Kidney epithelial cell (primary cell): ENCODE measurements at places on chromosomes 6 and 20.
A peak's percentile ranks its signal among the peaks of the same experiment; 100 is the strongest.

DNA sequence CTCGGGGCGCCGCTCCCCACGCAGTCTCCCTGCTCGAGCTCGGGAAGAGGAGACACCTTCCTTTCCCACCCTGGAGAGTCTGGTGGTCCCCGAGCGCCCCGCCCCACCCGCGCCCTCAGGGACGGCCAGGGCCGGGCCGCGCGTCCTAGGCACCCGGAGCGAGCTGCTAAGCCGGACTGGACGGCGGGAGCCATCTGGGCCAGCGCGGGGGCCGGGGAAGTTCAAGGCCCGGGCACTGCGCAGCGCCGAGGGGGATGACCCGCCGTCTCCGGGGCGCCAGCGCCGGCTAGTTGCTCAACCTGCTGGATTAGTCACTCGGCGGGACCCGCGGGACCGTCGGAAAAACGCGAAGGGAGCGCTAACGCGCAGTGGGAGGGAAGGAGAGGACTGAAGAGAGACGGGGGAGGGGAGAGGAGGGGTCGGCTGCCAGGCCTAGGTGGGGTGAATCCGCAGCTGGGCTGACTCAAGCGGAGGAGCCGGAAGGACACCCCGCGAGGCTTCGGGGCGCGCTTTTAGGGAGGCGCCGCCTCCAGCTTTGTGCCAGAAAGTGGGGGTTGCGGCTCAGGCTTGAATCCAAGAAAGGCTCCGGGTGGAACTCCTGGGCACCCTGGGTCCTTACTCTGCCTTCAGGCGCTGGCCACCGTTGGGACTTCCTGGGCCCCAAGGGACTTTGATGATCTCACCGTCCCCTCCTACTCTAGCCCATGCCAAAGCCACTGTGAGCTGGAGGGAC lies 75.7 kb upstream of the FOXP4 start:
- DNase-seq: no peak

DNA sequence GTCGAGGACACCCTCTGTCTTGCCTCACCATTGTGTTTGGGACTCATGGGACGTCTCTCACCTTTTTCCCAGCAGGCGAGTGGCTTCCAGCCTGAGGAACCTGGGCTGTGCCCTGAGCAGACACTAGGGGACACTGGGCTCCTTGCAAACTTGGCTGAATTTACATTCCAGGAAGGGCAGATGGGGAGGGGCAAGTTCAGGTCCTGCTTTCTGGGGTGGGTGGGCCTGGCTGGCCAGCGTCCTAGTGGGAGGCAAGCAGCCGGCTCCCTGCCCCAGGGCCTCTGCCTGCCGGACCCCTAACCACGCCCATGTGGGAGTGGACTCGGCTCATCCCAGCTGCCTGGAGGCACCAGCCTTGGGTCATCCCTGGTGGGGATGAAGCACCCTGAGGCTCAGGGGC lies 48.2 kb upstream of the MLN start:
- DNase-seq: no peak

DNA sequence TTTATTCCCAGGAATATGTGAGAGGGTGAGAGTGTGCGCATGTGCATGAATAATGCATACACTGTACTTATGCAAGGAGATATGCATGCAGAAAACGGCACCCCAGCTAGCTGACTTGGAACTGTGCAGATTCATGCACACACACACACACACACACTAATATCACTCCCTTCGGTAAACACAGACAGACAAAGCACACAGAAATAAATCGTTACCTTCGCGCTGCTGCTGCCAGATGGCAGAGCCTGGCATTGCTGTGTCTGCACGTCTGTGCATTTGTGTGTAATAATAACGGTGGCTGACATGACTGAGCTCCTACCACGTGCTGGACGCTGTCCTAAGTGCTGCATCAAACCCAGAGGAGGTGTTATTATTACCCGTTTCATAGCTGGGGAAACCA lies 36.8 kb downstream of the PREX1 start:
- DNase-seq: no peak

GRCh38 chr6:30127238-30128093 lies 8.5 kb upstream of the TRIM40 start:
- no peak for DNase-seq

GRCh38 chr6:22751223-22751622 lies 181.9 kb downstream of the HDGFL1 start:
- DNase-seq: no peak

DNA sequence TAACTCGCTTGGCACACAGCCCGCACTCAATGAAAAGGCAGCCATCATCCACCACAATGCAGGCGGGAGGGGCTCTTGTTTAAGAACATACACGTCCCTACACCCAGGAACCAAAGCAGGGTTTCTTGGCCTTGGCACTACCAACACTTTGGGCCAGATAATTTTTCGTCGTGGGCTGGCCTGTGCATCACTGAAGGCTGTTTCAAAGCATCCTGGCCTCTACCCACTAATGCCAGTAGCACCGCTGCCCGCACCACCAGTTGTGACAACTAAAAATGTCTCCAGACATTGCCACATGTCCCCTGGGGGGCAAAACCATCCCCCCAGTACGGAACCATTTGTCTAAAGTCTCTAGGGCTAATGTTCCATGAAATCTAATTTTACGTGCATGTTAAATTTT lies 13.0 kb downstream of the UQCC2 start:
- DNase-seq: no peak

GRCh38 chr20:42378826-42379225 lies 760.6 kb upstream of the CHD6 start:
- DNase-seq: no peak

- DNase-seq: no peak
Measured at GRCh38 chr6:109186012-109186411, 90.7 kb downstream of the CEP57L1 start.

DNA sequence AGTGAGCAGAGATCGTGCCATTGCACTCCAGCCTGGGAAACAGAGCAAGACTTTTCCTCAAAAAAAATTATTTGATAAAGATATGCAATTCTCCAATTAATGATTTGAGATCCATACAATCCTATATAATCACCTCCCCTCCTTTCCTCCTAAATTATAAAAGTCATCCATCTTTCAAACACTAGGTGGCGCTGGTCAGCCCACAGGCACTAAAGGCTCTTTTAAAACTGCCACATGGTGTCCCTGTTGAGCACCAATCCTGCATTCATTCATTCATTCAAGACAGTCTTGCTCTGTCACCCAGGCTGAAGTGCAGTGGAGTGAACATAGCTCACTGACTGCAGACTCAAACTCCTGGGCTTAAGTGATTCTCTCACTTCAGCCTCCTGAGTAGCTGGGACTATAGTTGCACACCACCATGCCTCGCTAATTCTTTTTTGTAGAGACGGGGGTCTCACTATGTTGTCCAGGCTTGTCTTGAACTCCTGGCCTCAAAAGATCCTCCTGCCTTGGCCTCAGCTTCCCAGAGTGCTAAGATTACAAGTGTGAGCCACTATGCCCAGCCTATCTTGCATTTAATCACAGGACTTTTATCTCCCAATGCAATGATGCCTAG lies 58.7 kb upstream of the SLC2A12 start:
- DNase-seq: no peak

GRCh38 chr20:1333462-1334369 lies 4.8 kb upstream of the SDCBP2 start:
- DNase-seq: no peak

DNA sequence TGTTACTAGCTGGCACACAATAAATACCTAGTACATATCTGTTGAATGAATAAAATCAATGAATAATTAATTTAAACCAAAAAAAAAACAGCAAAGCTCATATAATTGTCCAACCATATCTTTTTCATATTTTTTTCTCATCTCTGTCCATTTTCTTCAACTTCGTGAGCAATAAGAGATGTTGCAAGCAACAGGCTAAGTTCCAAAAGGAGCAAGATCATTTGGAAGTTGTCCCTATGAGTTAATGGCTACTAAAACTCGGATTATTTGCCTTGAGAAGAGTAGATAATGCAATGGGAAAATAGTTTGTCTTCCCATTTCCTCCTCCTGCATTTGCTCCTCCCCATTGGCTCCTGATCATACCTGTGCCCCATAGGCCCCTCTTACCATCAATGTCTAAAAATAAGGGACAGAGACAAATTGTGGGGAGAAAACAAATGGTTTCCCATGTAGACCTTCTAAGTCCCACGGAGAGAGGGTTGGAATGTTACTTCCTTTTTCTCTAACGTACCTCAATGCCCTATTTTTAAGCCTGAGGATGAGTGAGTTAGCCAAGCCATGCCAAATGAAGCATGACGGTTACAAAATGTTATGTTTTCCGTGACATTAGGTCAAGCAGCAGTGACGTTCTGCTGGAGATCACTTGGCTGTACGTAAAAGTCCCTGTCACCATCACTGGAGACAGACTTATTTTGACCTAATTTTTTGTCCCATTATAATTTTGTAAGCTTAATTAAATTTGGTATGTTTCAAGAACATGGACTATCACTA lies 217.3 kb upstream of the PREP start:
- no peak for DNase-seq

- no peak for DNase-seq
Measured at GRCh38 chr6:16092990-16093389, 35.9 kb upstream of the MYLIP start.

DNA sequence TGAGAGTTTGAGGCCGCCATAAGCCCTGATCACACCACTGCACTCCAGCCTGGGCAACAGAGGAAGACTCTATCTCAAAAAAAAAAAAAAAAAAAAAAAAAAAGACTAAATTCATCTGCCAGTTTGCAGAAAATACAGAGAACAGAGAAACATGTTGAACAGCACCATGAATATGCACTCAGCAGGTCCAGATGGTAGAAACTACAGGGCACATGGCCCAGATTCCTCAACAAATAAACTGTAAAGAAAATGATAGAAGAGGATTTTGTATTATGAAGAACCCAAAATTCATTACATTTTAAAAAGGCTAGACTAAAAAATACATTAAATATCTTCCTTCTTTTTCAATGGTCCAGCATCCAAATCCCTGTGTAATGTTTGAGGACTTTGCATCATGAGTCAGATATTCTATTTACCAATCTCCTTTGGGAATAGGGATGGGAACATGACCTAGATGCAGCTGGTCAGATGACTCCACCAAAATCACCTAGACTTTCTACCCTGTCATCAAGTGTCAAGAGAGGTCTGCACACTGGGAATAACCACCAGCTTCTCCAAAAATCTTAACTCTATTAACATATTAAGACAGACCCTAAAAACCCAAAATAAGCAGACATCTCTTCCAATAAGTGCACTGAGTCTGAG lies 189.1 kb upstream of the TCF21 start:
- DNase-seq: no peak

GRCh38 chr6:53440336-53440945 lies 91.7 kb upstream of the ELOVL5 start:
- no peak for DNase-seq

- peak; percentile 50 for DNase-seq
Measured at GRCh38 chr6:31407699-31408098, 4.3 kb downstream of the MICA start.

DNA sequence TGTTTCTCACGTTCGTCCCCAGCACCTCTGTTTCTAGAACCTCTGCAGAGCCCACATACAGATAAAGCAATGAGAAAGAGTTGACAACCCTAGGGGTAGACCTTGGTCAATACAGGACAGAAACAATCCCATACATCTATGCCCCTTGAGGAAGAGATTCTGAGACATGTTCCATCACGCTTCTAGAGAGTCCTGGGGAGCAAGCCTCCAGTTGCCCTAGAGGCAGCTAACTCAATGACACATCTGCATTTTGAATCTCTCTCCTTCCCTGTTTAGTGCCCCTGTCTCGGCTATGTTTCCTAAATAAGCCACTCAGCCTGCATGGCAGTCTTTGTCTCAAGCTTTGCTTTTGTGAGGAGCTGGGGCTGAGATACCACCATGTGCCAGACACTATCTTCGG lies 435.3 kb downstream of the CD83 start:
- DNase-seq: no peak

DNA sequence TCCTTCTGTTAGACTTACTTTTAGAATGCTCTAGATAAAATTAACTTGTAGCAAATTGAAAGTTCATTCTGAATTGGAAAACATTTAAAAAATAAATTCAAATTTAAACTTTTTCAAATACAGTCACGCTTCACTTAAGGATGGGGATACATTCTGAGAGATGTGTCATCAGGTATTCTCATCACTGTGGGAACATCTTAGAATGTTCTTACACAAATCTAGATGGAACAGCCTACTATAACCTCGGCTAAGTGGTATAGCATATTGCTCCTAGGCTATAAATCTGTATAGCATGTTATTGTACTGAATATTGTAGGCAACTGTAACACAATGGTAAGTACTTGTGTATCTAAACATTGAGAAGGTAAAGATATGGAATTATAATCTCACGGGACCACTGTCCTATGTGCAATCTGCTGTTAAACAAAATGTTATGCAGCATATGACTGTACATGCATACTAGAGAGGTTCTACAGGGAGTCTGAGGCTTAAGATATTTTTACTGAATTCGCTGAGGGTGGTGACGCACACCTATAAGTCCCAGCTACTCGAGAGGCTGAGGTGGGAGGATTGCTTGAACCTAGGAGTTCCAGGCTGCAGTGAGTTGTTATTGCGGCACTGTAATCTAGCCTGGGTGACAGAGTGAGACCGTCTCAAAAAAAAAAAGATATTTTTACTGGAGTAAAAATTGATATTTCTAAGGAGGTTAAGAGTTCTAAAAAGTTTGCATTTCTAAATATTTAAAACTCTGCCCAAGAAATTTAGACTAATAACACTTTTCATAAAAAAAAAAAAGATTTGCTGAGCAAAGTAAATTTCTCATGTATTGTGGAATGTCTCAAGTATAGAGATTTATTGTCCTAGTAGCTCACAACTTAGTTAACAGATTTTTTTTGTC lies 87.3 kb upstream of the TULP1 start:
- DNase-seq: no peak

GRCh38 chr6:25175196-25175595 lies 104.0 kb upstream of the CARMIL1 start:
- DNase-seq: no peak

DNA sequence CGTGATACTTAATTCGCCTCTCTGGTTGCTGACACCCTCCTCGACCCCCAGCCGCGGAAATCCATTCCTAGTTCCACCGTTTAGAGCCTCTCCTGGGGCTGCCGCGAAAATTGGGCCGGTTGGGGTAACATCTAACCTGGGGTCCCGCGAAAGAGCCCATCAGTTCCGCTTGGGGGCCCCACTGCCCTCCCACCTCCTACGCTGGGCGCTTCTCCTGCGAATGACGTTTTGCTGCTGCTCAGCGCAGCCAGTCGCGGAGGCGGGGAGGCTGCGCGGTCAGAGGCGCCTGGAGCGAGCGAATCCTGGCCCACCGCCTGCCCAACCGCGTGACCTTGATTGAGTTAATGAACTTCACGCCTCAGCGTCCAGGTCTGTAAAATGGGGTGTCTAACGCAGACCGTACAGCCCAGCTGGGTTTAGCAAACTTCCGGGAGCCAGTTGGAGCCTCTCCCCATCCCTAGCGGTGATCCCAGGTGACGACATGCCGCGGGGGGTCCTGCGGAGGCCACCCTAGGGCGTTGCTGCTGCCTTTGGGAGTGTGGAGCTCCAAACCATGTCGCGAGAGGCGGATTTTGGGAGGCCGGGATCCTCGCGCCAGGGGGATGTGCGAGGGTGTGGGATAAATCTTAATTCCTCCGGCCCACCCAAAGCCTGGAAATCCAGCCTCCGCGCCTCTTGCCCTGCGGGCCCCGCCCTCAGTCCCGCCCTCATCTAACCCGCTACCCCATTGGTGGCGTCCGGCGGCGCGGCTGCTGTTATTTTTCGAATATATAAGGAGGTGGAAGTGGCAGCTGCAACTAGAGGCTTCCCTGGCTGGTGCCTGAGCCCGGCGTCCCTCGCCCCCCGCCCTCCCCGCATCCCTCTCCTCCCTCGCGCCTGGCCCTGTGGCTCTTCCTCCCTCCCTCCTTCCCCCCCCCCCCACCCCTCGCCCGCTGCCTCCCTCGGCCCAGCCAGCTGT lies at the start of gene CDC25B:
TSS of gene CDC25B (plus strand) at position 800 of the 958 bp plus-strand sequence. CDS start 222 bp downstream, outside the sequence.
- no peak for DNase-seq
